Right lobe of liver (tissue), 6 donors: ENCODE measurements at places on chromosomes 12 and 14.

GRCh38 chr14:86798330-86798729 lies 1194.7 kb downstream of the GALC start:
- no peak for DNase-seq

- no peak for DNase-seq
Measured at GRCh38 chr12:117080661-117081144, 18.5 kb downstream of the TESC start.

DNA sequence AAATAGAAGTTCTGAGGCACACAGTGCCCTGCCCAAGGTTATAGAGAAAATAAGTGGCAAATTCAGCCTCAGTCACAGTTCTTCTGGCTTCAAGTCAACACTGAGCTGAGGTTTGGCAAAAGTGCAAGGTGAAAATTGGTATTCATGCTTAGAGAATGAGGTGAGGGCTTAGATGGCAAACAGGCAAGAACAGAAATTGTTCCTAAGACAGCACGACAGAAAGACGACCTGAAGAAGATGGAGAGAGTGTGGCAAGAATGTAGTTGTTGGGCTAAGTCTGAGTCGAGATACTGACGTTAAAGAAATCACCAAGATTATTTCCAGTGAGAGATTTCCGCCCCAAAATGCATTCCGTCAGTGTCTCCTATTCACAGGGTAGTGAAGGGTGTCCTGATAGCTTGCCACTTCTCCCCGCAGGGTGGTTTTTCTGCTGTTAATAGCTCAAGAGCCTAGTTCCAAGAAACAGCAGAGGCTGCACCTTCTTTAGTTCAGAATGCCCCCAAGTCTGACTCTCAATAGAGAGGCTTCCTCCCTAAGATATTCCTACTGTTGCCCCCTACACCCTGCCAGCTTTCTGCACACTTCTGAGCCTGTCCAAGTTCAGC lies 260.8 kb upstream of the AMIGO2 start:
- DNase-seq, result no peak

- DNase-seq, result no peak
Measured at GRCh38 chr12:31316891-31317290, 9.1 kb downstream of the SINHCAF start.

GRCh38 chr14:22152161-22152870 lies 436.7 kb downstream of the DAD1 start:
- DNase-seq, result no peak

DNA sequence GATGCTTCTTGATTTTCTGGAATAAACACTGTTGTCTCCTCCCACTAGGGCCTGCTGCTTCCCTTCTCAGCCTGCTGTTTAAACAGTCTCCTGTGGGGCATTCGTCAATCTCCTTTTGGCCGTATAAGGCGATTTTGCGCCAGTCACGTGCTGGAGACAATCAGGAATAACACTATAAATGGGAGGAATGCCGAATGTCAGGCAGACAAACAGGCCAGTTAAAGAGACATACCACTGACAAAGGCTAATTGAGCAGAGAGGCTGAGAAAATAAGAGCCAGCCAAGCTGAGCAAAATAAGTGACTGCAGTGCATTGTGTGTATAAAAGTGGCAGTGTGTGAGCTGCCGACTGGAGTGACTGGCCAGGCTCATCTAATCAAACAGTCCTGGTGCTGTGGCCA lies 23.3 kb downstream of the DMAC2L start:
- DNase-seq, result no peak

DNA sequence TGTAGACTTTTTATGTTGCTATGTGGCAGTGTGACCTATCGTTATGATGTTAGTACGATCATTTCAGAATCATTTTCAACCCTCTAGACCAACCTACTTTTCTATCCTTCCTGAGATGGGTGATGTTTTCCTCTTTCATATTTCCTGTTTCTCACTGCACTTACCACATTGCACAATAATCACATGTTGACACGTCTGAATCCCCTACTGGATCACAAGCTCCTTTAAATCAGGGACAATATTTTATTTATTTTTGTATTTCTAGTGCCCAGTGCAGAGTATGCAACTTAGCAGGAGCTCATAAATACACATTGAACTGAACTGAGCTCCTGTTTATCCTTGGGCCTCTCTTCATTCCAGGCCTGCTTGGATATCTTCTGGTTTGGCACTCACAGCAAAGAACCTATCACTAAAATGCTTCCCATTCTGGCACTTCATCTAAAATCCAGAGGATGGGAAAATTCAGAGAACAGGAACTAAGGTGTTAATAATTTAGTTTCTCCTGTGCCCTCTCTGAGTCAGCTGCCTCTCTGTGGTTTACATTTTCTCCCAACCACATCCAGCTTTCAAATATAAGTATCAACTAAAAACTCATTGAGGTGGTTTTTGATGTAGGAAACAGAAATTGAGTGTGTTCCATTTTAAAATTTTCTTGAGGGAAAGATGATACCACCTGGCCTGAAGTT lies 69.4 kb upstream of the DYRK2 start:
- DNase-seq, result no peak

DNA sequence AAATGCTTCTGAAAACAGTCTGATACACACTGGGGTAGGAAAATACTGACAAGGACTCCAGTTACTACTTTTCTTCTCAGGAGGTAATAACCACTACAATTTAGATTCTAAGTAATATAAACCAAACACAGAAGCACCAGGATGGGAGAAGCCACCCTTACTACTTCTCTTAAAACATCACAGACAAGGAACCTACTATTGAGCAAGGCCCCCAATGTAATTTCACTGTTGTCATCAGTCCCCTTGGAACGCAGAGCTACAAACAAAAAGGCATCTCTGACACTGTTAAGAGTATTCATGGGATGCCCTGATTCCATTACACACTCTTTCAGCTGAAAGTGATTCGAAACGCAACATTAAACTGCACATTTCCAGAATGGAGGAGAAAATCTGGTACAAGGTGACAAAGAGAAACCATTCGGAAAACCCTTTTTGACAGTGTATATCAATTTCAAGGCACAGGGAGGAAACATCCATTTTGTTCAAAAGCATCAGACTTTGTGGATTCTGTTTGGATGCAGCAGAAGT lies 185.9 kb downstream of the PPM1H start:
- no peak for DNase-seq

DNA sequence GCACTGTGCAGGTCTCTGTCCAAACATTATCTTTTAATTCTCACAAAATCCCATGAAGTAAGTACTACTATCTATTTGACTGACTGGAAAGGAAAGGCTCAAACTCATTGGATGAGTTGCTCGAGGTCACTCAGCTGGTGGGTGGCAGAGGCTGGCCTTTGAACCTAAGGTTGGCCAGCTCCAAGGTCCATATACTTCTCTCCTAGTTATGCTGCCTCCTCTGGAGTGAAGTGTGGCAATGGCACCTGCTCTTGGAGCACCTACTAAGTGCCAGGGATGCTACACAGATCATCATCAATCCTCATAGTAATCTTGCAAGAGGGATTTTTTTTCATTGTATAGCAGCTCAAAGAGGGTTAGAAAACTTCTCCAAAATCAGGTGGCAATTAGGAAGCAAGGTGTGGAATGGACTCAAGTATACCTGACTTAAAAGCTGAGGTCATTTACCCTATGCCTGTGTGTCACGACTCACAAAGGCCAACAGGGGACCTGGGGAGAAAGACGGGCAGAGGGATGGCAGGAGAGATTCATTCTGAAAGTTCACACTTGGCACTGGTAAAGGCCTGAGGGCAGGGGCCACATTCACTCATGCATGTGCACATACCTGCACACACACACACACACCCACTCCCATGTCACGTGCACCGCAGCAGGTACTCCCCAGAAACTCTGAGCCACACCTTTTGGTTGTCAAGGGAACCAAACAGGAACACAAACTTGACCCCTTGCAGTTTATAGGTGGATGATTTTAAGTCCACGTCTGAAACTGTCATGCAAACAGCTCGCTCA lies 146.4 kb downstream of the FOXN3 start:
- peak; percentile 46 for DNase-seq

GRCh38 chr12:48132826-48133225 lies 13.7 kb downstream of the PFKM start:
- DNase-seq, result no peak

- DNase-seq, result peak; percentile 79
Measured at GRCh38 chr14:92986254-92987147, 63.6 kb downstream of the CHGA start.

DNA sequence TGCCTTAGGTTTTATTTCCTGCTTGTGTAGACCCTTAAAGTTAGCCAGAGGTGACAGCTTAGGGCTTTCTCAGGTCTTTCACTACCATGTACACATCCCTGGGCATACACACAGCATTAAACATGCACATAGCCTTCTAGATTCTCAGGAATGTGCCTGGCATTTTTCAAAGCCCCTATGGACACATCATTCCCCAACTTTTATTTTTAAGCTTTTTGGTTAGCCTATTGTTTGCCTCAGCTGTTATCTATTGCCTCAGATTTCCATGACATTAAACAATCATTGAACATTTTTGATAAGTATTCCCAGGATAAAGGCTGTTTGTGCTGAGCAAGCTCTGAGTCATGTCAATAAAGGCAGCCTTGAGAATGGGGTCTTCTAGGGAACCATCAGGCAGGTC lies 15.1 kb upstream of the PPM1A start:
- no peak for DNase-seq

GRCh38 chr12:83106873-83107272 lies 420.2 kb downstream of the TMTC2 start:
- DNase-seq, result no peak

DNA sequence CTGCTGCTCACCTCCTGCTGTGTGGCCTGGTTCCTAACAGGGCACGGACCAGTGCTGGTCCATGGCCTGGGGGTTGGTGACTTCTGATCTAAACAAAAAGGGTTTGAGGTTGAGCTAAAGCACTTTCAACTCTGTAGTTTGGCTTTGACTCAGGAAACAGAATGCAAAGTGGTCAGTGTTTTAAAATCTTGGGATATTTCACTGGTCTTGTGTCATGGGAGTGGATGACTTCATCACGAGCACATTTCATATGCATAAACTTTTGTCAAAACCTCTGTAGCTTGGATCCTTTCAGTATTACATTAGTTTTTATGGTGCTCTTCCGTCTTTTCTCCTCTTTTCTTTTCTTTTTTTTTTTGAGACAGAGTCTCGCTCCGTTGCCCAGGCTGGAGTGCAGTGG lies 25.6 kb downstream of the FAM161B start:
- DNase-seq, result no peak

- no peak for DNase-seq
Measured at GRCh38 chr14:81176241-81176640, 44.5 kb downstream of the GTF2A1 start.

DNA sequence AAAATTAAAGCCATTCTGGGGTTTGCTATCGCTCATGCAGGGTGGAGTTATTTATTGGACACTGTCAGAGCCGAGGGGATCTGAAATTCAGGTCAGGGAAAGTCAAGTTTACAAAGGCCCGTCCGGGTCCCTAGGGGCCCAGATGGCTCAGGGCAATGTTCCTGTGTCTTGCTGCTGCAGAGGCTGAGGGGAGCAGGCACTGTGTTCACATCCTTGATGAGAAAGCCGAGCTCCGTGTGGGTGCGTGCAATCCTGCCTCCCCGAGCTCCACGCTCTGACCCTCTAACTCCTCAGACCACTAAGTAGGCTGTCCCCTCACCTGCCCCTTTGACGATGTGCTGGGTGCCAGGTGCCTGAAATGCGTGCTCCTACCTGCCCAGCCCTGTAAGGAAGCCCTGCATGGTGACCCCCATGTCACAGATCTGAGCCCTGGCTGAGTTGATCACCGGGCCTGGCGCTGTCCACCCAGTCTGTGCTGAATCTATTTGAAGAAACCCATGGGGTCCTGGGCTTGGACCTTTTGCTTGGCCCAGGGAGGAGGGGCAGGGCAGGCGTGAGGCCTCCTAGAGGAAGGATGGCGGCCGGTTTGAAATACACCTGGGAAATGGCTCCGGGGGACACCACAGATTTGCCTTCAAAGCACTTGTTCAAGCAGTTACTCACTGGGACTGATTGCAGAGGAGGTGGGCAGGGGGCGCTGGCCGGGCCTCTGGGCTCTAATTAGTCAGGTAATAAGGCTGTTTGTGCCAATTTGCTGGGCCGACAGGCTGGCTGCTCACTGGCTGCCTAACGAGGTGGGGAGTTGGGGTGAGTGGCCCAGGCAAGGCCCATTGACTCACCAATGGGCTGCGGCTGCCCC lies 204.3 kb downstream of the KIF26A start:
- DNase-seq, result peak; percentile 10

- DNase-seq, result no peak
Measured at GRCh38 chr12:125856896-125857295, 791.7 kb downstream of the AACS start.

DNA sequence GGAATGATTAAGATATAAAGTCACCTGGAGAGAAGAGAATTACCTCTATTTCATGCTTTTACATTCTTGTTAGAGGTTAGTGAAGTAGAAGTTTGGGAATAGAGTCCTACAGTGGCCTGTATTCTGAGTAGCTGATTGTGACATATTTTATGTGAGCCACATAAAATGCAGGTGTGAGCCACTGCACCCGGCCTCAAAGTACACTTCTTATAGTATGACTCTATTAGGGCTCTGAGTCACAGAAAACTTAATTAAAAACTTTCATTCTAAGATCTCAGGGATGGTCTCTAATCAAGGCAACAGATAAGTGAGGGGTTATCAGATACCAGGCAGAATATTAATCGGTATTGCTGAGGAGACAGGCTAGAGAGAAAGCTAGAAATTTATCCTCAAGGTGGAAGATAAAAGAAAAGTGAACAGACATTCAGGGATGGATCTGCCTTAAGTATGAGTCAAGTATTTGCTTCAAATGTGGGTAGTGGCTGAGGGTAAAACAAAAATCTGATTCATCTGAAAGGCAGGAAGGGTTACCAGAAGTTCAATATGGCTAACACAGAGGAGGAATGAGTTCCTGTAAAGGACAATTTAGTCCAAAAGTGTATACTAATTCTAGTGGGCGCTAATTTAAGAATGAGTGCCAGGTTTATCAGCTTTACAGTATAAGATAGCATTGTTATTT lies 5.5 kb upstream of the G2E3 start:
- DNase-seq, result no peak

DNA sequence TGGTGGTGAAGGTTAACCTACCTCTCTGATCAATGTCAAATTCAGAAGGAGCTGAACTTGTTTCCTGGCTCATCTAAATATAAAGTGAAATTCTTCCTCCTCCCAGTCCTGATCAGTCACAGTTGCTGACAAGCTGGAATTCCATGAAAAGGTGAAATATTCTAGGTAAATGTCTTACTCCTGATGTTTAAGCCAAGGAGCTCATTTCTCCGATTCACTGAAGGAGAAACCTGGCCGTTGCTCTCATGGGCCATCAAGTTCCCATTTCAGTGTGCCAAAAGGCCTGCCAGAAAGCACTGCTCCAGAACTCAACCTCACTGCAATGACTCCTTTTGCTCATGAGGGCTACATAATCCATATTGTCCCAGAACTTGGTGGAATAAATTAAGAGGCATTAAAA lies 707.5 kb downstream of the GALC start:
- DNase-seq, result no peak

DNA sequence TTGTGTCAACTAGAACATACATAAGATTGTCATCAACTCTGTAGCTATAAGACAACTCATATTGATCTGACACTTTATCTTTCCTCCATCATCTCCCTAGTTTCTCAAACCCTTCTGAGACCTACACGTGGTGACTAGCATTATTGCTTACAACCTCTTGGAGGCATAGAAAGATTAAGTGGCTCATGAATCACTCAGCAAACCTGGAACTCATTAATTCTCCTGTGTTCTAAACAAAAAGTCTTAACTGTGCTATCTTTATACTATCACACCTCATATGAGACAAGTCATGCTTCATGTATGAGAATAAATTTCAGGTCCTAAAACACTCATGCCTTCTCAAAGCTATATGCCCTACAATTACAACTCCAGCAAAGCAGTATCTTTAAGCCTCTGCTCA lies 408.6 kb upstream of the SYT1 start:
- DNase-seq, result no peak

- DNase-seq, result no peak
Measured at GRCh38 chr12:49208146-49208545, 19.3 kb upstream of the TUBA1A start.

GRCh38 chr14:103104654-103105452 lies 10.3 kb downstream of the EXOC3L4 start:
- DNase-seq, result no peak
